ENCODE measurements at places on chromosomes 4 and X.

DNA sequence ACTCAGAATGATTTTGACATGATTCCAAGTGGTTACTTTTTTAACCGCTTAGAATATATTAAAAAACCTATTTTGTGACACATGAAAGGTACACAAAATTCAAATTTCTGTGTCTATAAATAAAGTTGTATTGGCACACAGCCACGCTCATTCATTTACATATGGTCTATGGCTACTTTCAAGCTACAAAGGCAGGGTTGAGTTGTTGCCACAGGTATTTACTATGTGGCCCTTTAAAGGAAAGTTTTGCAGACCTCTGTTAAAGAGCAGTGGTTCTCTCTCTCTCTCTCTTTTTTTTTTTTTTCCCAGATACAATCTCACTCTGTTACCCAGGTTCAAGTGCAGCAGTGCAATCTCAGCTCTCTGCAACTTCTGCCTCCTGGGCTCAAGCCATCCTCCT, 23.0 kb downstream of the GPM6B start:
- no peak for DNase-seq

DNA sequence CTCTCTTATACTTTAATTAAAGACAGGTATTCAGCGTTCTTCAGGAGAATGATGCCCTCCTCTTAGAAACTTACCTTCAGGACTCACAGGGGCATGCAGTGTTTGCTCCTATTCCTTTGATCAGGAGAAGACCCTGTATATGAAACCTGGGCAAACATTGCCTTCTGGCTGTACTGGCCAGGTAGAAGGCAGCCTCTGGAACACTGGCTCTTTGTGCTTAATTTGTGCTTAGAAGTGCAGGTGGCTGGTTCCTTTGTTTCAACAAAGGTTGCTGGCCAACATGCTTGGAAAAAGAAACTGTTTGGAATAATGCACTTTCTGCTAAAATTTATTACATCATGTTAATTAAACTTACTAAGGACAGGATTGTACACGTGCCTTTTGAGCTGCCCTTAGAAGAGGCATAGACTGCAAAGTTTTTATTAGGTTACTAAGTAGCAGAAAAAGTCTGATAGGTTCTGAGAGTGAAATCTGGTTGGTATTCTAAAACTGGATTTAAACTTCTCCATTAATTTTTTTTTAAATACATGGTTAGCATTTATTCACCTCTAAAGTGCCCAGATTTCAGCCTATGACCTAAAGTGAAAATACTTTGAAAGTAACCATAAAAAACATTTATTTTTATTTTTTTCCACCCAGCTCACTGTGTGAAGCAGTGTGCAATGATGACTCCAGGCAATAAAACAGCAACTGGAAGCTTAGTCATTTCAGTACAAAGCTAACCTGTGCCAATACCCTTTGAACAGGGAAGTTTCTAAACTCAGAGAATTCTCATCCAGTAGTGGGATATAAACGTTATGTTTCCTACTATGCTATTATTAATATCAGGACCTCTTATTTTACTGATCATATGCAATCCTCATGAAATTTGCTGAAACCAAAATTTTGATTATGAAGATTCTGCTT, 11.3 kb downstream of the RASSF6 start:
- DNase-seq, result no peak

DNA sequence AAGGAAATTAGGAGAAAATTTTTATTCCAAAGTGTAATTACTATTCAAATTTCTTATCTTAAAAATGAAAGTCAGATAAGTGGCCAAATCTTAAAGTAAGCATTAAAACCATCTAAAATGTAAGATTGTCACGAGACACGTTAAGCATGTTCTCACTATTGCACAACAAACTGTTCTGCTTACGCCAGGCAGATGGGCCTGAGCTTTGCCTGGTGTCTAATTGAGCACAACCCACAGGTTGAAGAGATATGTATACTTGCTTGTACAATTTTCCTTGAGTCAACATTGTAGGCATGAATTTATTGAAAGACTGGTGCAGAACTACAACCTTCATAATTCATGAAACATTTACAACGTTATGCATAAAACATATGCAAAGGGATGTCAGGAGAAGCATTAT, 3.9 kb downstream of the RNF128 start:
- no peak for DNase-seq

DNA sequence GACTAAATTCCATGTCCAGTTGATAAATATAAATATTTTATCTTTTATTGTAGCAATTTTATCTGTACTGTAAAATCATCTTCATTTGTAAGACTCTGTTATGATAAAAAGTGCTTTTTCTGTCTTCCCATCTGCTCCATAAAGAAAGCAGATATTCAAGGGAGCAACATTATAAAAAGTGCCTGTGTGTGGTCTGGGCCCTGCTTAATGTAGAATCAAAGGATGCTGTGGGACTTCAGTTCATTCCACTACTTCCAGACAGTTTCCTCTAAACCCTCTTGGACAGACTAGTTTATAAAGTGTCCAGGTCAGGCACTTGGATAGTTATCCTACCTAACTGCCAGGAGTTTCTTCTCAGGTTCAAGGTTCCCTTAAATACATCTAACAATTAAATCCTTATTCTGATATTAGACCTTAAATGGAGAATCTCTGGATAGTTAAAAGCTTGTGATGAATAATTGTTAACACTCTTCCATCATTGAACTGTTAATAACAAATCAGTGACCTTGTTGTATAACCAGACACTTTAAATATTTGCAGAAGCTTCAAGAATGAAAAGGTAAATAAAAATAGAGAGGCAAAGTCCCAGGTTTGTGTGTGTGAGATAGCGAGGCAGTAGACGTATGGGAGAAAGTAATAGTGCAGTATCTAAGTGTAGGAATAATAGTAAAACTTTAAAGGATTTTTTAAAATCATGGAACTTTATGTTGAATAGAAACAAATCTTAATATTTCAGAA, 237.5 kb upstream of the CTSO start:
- DNase-seq, result no peak

DNA sequence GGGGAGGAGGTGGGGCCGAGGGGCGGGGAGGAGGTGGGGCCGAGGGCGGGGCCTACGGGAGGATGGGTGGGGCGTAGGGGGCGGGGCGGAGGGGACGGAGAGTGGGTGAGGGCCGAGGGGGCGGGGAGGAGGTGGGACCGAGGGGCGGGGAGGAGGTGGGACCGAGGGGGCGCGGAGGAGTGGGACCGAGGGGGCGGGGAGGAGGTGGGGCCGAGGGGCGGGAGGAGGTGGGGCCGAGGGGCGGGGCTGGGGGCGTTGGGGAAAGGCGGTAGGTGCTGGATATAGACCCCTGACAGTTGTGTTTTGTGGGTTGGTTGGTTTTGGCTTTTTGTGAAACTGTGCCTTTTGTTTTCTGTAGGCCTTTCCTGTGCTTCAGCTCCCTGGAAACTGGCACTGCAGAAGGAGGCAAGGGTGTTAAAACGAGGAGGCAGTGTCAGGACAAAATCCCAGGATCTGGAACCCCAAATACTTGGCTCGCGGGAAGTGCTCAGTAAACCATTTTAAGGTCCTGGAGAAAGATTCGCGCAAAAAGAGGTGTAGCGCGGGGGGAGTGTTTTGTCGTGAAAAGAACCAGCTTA, 580 bp upstream of the MMGT1 start:
- no peak for DNase-seq

- DNase-seq, result no peak
These were observed 35.0 kb downstream of the QDPR start for GRCh38 chr4:17476853-17477252.
